ENCODE measurements at places on chromosomes 2 and 18.

DNA sequence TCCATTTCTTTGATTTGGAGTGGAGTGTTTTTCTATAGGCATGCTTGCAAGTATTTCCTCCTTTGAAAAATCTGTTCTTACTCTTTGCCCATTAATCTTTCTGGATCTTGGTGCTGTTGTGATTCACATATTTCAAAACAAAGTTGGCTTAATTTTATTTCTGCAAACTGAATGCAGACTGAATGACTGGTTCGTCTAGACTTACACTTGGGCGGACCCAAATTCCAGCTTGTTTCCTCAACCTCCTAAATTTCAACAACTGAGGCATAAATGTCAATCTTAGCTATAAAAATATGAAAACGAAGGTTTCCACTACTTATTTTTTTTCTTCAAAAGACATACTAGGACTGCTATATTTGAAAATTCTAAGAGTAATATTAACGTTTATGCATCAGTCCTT, 59.0 kb downstream of the ANKRD44 start:
- DNase-seq, result no peak

DNA sequence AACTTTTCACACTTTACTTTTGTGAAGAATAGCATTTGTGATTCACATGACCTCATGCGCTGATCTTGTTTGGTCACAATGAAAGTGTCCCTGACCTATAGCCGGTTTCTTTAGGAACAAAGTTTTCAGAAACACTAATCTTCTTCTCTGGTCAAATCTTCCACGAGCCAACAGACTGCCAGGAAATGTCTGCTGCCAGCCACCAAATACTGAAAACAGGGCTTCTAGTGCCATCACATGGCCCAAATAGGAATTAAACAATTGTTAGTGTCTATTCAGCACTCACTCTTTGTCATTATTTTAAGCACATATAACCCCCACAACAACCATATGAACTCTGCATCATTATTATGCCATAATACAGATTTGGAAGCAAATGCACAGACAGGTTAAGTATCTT, 286.5 kb upstream of the SYT4 start:
- no peak for DNase-seq

DNA sequence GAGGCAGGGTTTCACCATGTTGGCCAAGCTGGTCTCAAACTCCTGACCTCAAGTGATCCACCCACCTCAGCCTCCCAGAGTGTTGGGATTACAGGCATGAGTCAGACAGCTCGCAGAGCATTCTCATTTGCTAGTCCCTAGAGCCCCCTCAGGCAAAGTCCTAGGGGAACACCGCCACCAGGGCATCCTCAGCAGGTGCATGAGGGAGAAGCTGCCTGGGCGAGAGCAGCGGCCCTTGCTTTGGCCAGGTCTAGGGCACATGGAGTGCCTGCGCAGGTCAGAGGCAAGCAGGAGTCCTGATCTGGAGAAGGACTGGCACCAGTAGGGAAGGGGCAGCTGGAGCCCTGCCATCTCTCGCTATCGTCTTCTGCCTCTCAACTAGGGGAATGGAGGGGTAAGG, 32.4 kb downstream of the NGEF start:
- no peak for DNase-seq

DNA sequence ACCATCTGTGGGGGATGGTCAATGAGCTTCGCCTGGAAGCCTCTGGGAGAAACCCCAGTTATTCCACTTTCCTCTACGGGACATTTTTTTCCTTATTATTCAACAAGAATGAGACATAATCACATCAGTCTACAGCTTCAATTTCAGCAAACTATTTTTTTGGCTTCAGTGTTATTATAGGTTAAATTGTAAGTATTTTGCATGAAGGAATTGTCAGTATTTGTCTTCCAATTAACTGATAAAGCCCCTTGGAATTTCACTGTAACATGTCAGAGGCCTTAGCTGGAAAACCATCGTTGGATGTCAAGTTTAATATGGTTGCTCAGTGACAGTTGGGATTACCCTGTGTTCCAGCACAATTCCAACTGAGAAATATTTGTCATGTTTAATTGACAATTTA, 480.9 kb upstream of the CHST9 start:
- DNase-seq, result no peak

- no peak for DNase-seq
These were observed 6.5 kb downstream of the MAP4K4 start for GRCh38 chr2:101704046-101704466.

- no peak for DNase-seq
These were observed 3.3 kb upstream of the PROC start for GRCh38 chr2:127414638-127415592.

GRCh38 chr18:74534150-74534969, at the start of gene CNDP1:
Gene CNDP1, plus strand, starts transcription at chr18:74534500. Its CDS starts 168 bp downstream, at chr18:74534668.
- peak; percentile 70 for DNase-seq

- DNase-seq, result no peak
These were observed 122.4 kb downstream of the NDUFA10 start for GRCh38 chr2:239902749-239903201.

GRCh38 chr2:196170606-196171247, 651 bp downstream of the STK17B start:
- no peak for DNase-seq

- no peak for DNase-seq
These were observed 13.0 kb downstream of the UXS1 start for GRCh38 chr2:106181064-106181463.

GRCh38 chr2:17309741-17310339, 208.4 kb downstream of the RAD51AP2 start:
- no peak for DNase-seq

GRCh38 chr2:68653034-68653433, 9.7 kb downstream of the PROKR1 start:
- no peak for DNase-seq

GRCh38 chr2:221245045-221245444, 327.1 kb downstream of the EPHA4 start:
- no peak for DNase-seq

- no peak for DNase-seq
These were observed 7.6 kb upstream of the TRIB2 start for GRCh38 chr2:12709207-12709522.

DNA sequence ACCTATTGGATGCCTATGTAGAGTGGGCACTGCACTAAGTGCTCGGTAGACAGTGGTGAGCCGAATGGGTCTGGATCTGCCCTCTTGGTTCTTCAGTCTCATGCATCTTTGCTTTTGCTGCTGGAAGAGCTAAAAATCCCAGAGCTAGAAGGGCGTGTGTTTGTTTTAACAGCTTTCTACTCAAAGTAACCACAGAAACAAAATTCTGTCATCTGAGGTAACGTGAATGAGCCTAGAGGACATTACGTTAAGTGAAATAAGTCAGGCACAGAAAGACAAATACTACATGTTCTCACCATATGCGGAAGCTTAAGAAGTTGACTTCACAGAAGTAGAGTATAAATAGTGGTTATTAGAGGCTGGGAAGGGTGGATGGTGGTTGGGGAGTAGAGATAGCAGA, 119.8 kb downstream of the PLB1 start:
- DNase-seq, result no peak

- no peak for DNase-seq
These were observed 90.3 kb upstream of the BARD1 start for GRCh38 chr2:214899751-214900150.

All from amygdala (tissue), 56 donors.